ENCODE measurements at places on chromosomes 16 and 17. TPM values are rescaled to one million over a fixed set of nuclear protein-coding genes. Genes with fewer than 3 reads are reported as not detected.

MGAT5B gene
- 0.26 TPM for total RNA-seq

CNGB1 gene
- not detected for total RNA-seq

C17orf67 gene
- 0.76 TPM for total RNA-seq

HOXB3 gene
- total RNA-seq: not detected

IL4R gene
- 25.1 TPM for total RNA-seq

NAGS gene
- 0.43 TPM for total RNA-seq

GFAP gene
- total RNA-seq: 0.65 TPM

TMC8 gene
- not detected for total RNA-seq

AXIN1 gene
- total RNA-seq: 15.1 TPM

BEAN1 gene
- total RNA-seq: 0.11 TPM

NOL3 gene
- 14.6 TPM for total RNA-seq

KRT16 gene
- total RNA-seq: 2.7 TPM

CASKIN1 gene
- total RNA-seq: under 0.01 TPM

BAHCC1 gene
- 14.4 TPM for total RNA-seq

ERN2 gene
- total RNA-seq: 0.11 TPM

JPH3 gene
- total RNA-seq: not detected

CHST5 gene
- 0.13 TPM for total RNA-seq

ABCA10 gene
- total RNA-seq: 2.9 TPM

NOTUM gene
- not detected for total RNA-seq

PIPOX gene
- total RNA-seq: 2.4 TPM

PFAS gene
- total RNA-seq: 13.0 TPM

Data from articular chondrocyte of knee joint (primary cell).